RPMI7951 (cell line): ENCODE measurements at places on chromosomes 3 and 15. TPM values are rescaled to one million over a fixed set of nuclear protein-coding genes. Genes with fewer than 3 reads are reported as not detected.

Gene THAP10
- total RNA-seq: 8.4 and 9.0 TPM in 2 replicates

Gene PFN2
- total RNA-seq: 281 and 309 TPM in 2 replicates

- no peak for DNase-seq
Observed at GRCh38 chr3:52539010-52539653, 2.7 kb downstream of the UQCC5 start.

GRCh38 chr3:61497463-61497862, 63.9 kb upstream of the PTPRG start:
- DNase-seq: no peak

DNA sequence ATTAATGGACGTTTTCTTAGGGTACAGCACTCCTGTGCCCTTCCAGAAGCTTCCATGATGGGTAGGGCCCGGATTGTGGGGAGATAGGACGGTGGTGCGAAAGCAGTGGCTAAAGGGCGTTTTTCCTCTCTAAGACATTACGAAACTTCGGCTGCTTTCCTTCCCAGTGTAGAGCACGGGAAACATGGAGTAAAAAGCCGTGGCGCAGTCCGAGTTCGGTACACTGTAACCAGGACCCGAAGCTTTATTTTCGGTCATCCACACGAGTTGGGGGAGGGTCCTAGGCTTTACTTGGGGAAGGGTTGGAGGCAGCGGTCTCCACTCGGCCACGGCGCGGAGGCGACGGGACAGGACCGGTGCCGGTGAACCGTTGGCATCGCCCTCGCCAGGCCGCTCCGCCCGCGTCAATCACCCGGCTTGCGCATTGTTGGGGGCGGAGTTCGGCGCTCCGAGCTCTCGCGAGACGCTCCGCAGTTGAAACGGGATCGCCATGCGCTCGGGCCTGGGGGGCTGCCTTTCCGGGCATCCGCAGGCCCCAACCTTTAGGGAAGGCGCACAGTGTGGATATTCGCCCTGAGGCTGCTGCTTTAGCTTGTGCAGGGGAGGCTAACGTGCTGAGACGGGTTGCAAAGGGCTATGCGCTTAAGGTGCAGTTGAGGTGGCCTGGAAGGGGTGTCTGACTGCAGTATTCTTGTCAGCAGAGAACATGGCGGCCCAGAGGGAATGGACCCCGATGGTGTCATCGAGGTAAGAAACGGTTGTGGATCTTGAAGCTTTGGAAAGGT, 546 bp downstream of the EIF4A2 start:
- DNase-seq: peak; percentile 77

DNA sequence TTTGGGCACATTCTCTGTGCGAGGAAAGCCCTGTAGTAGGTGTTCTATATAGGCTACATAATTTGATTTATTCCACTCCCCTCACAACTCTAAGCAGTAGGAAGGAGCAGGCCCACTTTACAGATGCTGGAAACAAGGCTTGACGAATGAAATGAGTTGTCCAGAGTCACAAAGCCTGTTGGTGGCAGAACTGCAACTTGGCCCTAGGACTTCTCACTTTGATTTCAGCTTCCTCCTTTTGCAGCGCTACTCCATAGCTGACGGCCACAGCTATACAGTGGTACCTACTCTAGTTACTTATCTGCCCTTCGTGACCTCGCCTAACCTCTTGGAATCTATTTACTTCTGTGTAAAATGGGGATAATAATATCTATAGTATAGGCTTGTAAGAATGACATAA, 2.5 kb upstream of the IRAK2 start:
- DNase-seq: no peak

GRCh38 chr3:153885359-153885758, 235.8 kb upstream of the ARHGEF26 start:
- DNase-seq: no peak
